ENCODE measurements at places on chromosomes 3 and 15.

- no peak for DNase-seq
These were observed 517.3 kb downstream of the MECOM start for GRCh38 chr3:169146179-169146665.

- DNase-seq = peak; percentile 39
These were observed at the start of gene GCSAM for GRCh38 chr3:112132975-112133448. TSS of gene GCSAM (minus strand) at chr3:112133248. CDS start at chr3:112133120, 128 bp downstream.

GRCh38 chr3:134374105-134374790, at the start of gene AMOTL2:
TSS of gene AMOTL2 (minus strand) at chr3:134374447. CDS start at chr3:134371433, 3,014 bp downstream.
- no peak for DNase-seq

GRCh38 chr15:78561490-78561889, 3.8 kb upstream of the CHRNA5 start:
- no peak for DNase-seq

DNA sequence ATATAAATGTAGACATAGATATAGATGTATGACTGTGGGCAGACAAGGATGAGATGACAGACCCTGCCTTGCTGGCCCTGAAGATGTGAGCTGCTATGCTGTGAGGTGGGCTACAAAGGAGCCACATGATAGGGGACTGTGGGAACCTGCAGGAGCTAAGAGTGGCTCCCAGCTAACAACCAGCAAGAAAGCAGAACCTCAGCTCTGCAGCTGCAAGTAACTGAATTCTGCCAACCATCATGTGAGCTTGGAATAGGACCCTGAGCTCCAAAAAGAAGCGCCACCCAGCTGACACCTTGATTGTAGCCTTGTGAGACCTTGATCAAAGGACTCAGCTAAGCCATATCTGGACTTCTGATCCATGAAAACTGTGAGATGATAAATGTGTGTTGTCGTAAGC, 123.3 kb upstream of the GRM7 start:
- DNase-seq = no peak

DNA sequence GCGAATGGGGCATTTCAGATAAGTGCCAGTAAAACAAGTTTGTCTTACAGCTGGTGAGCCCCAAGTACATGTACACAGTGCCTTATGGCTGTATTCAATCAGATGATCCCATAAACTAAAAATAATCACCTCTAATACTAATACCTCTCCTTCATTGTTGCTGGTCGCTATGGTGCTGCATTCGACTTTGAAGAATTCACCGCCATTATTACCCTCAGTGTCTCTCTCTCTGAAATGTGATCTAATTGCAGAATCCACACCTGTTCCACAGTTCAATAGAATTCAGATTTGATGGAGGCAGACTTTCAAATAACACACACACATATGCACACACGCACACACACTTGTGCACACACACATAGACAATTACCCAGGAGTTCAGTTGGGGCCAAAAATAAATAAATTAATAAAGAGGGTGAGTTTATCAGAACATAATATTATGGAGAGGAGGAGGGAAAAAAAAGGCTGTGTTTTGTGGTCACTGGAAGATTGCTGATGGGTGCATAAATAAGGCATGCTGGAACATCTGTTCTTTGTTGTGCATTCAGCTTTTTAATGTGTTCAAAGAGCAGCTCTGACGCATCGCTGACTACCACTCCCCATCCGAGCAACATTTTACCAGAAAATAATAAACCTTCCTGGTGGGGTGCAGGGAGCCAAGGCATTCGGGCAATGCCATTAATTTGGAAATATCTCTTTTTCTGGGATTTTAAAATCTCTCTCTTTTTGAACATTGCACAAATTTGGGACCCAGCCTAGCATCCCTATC, 235.7 kb downstream of the SATB1 start:
- DNase-seq = no peak

GRCh38 chr15:53193149-53193548, 403.0 kb upstream of the ONECUT1 start:
- DNase-seq = no peak

DNA sequence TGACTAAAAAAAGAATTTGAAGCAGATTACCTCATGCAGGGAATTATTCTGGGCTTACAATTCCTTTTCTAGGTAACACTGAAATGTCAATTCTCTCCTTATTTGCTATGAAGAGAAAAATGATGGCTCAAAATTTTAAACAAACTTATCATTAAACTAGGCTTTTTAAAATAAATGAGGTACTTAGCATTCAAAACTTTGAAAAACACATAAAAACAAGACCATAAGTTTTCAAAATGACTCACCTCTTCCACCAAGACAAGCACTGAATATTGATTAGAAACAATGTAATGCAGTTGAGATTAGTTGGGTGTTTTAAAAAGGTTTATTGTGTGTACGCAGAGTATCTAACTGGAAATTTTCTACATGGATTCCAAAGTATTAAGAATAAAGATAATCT, 154.6 kb downstream of the ADAM10 start:
- no peak for DNase-seq

DNA sequence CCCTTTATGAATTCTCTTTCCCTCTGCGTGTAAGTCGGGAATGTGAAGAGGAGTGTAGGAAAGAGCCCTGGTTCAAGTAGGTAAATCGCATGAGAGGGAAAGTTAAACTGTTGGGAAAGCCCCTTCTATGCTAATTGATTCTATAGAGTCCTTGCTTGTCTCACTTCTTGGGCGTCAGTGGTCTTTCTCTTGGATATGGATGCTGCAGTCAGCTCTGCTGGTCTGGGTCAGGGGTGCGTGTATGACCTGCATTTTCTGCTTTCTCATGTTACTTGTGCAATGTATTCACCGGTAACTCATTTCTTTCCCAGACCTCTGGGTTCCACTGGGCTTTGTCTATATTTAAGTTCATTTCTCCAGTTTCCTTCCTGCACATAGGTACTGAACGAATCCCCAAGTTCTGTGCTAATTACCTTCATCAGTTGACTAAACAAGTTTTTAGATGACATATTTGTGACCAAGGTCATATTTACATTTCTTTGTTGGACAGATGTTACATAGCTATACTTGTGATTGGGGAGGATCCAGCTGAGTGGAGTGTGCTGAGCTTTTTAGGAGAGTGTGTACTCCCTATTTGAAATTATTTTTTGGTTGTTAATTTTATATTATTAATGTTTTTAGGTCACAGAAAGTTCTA, 1.4 kb downstream of the SETD5 start:
- DNase-seq = no peak

- no peak for DNase-seq
These were observed 324.1 kb downstream of the IGSF11 start for GRCh38 chr3:118710532-118710931.

- no peak for DNase-seq
These were observed 19.4 kb downstream of the ANKRD28 start for GRCh38 chr3:15778332-15778858.

- DNase-seq = no peak
These were observed 23.6 kb downstream of the KCNMB3 start for GRCh38 chr3:179227349-179227748.

All from stimulated activated CD8-positive, alpha-beta memory T cell treated with anti-CD3 and anti-CD28 coated beads, Interleukin-12 subunit alpha, Interleukin-12 subunit beta, amount 100 ng/mL, for 1 hour (primary cell).